ENCODE measurements at places on chromosomes 12 and 14.
A peak's percentile ranks its signal among the peaks of the same experiment; 100 is the strongest.

GRCh38 chr12:23115984-23116383 is 491.0 kb downstream of the ETNK1 start:
- DNase-seq = no peak

DNA sequence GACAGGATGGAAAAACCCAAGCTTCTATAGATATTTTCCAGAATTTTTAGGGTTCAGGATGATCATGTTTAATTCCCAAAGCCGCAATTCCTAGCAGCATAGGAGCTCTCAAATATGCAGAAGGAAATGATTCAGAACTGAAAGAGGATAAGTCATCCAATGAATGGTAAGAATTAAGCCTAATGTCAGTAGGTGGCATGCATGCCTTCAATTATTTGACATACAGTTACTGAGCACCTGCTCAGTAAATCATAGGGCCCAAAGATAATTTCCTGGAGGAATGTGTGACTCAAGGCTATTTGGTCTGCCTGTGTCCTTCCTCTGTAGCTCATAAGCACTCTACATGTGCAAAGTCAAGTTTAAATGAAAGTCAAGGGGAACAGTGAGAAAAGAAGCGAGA is 116.8 kb upstream of the SLC38A4 start:
- DNase-seq = no peak

- no peak for DNase-seq
Observed at GRCh38 chr12:26939953-26940352, 1.7 kb downstream of the FGFR1OP2 start.

DNA sequence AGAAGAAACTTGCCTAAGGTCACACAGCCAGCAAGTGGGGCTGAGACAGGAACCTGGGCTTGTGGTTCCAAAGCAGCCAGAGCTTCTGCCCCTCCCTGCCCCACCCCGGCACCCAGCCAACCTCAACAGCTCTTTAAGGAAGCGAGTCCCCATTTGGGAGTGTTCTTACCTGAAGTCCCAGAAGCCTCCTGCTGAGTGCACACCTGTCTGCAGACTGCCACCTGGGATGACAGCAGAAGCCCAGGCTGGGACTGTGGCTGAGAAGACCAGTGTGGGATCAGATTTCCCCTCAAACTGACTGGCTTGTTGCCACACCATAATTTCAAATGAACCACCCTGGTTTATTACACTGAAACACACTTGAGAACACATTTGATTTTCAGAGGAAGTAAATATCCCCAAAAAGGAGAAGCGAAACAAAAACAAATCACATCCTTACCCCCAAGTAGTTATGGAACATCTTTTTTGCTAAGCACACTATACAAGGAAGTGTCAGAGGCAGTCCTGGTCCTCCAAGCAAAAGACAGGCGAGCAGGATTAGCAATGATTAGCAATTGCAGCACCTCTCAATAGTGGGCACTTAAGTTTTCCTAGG is 6.3 kb upstream of the RIN3 start:
- no peak for DNase-seq

- DNase-seq = no peak
Observed at GRCh38 chr12:115384391-115384790, 700.4 kb upstream of the TBX3 start.

DNA sequence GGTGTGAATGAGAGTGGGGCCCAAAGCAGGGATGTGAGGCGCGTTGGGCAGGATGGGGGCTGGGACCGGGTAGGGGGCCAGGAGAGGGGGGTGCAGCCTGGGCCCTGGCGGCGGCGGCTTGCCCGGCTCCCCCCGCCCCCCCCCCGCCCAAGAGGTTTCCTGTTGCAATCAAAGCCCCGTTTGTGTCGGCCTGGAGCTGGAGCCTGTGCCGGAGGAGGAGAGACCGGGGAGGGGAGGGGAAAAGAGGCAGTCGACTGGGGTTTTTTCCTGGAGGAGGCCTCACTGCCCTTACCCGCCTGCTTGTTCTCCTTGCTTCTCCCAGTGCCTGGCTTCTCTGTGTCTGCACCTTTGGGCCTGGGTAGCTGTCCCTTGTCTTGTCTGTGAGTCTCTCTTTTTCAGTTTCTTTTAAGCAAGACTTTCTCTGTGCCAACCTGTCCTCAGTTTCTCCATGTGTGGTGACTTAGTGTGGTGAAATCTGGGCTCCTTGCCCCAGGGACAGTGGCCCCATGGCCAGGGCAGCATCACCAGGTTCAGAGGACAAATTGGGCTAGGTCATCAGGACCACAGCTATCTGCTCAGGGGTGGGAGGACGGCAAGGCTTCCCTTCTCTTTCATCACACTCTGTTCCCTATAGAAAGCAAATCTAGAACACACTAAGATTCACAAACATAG is 8.5 kb downstream of the RARG start:
- peak; percentile 51 for DNase-seq

- DNase-seq = no peak
Observed at GRCh38 chr12:70983692-70984091, 63.2 kb upstream of the PTPRR start.

- DNase-seq = no peak
Observed at GRCh38 chr12:14471497-14471896, 96.2 kb downstream of the PLBD1 start.

- DNase-seq = no peak
Observed at GRCh38 chr12:25903603-25904245, 54.8 kb upstream of the RASSF8 start.

- DNase-seq = no peak
Observed at GRCh38 chr12:100058482-100059029, 73.8 kb upstream of the ANKS1B start.

- no peak for DNase-seq
Observed at GRCh38 chr12:108151533-108152169, 22.6 kb downstream of the WSCD2 start.

DNA sequence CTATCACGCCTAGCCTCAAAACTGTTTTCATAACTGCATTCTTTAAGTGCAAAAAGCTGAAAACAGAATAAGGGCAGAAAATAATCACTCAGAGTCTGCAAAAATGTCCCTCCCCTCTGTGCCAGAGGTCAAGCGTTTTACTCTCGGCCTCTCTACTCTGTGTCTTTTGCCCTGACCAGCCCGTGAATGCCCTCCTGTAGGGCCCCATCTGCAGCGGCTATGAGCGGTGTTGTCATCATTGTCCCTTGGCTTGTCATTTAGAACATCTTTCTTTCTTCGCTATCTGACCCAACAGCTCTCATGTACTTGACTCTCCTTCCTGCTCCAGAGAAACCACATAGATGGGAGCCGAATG is 21.7 kb downstream of the ELK3 start:
- no peak for DNase-seq

DNA sequence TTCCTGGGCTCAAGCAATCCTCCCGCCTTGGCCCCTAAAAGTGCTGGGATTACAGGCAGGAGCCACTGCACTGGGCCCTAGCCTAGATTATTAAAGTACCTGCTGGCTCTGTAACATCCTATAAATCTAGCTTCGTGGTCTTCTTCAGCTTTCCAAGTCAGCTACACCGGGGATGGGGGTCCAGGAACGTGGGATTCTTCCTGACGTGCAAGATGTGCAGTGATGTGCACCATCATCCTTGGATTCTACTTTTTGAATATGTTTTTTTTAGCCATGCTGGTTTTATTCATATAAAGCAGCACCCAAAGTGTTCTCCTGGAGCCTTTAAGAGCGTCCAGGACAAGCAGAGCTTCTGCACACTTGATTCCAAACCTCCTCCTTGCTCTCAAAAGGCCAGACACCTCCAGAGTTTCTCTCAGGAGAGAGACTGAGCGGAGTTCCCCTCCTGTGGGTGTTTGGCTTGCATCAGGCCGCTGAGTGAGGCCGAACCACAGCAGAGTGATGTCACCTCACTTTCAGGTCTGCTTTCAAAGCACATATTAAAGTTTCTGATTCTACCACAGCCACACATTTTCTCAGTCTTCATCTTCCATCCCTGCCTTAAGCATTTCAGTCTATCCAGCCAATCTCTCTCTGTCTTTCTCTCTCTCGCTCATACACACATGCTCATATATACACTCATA is 33.4 kb downstream of the VCPKMT start:
- DNase-seq = no peak

GRCh38 chr14:33938131-33938949 is 12.5 kb downstream of the EGLN3 start:
- DNase-seq = no peak

DNA sequence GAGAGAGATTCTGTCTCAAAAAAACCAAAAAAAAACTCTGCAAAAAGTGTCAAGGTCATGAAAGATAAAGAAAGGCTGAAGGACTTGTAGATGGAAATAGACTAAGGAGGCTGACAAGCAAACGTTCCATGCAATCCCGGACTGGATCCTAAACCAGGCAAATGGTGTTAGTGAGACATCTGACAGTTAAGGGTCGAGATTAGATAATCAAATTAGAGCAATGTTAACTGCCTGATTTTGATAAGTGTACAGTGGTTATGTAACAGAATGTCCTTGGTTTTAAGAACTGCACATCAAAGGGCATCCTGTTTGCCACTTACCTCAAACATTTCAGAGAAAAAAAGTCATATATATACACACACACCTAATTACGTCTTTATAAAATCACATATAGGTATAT is 3.5 kb upstream of the RAN start:
- DNase-seq = no peak

- DNase-seq = no peak
Observed at GRCh38 chr12:267581-268482, 5.2 kb upstream of the SLC6A13 start.

DNA sequence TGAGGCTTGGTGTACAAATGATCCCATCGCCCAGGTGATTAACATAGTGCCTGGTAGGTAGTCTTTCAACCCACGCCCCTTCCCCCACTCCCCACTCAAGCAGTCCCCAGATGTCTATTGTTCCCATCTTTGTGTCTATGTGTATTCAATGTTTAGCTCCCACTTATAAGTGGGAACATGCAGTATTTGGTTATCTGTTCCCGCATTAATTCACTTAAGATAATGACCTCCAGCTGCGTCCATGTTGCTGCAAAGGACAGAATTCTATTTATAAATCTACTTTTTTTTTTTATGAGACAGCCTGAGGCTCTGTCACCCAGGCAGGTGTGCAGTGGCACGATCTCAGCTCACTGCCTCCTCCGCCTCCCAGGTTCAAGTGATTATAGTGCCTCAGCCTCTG is 15.7 kb downstream of the SPX start:
- DNase-seq = no peak

DNA sequence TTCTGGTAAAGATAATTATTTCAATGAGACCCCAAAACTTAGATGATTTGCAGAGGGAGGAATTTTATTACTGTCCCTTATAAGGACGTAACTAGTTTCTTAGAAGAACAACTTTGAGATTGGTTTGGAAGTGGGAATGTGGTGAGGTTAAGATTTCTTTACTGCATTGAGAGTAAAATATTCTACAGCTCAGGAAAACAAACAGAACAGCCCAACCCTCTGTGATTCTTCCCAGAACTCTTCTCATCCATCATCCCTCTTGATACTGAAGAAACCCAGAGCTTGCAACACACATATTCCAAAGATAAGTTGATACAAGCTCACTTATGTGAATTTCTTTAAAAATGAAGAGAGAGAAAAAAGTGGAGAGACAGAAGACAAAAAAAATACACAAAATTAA is 234.2 kb downstream of the CRADD start:
- DNase-seq = no peak

DNA sequence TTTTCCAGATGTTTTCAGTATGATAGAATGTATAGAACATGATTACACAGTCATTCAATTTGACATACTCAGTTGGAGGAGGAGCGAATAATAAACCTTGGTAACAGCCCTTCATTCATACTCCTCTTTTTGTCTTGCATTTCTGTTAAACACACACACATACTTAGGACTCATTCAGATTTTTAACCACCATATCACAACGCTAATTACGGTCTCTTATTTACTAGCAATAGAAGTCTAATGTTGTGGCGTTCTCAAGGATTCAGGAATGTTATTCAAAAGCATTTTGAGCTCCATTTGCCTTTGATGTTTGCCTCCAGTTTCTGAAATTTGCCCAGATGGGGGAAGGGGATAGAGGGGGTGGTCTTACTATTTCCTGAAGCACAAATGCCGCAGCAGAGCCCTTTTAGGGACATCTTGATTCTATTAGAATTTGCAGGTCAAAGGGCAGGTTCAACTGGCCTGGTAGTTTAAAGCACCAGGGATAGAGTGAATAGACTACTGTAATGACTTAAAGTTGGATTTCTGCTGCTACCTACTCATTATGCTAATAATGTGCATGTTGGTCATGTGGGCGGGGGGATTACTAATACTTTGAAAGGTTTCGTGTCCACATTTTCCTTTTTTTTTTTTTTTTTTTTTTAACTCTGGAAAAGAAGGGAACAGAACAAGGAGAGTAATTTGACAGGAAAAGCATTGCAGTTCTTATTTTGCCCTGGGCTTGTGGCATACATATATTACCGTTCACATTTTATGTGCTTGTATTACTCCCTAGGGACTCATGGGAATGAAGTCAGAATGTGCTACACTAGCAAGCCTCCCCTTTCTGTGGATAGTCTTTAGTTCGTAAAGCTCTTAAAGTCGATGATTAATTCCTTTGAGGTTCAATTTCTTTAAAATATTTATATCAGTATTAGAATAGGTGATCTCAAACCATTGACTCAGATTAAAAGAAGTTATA is 226.8 kb downstream of the FBXL14 start:
- no peak for DNase-seq

GRCh38 chr14:50311337-50311971 is 575 bp downstream of the L2HGDH start:
- DNase-seq = no peak

DNA sequence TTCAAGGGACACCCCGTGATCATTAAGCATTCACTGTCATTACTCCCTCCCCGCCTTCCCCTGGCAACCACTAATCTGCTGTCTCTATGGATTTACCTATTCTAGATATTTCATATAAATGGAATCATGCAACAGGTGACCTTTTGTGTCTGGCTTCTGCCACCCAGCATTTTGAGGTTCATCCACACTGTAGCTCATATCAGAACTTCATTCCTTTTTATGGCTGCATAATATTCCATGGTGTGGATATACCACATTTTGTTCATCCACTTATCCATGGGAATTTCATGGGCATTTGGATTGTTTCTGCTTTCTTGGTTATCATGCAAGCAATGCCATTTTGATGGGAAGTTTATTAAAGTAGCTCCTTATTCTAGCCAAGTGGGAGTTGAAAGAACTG is 184.2 kb upstream of the VASH1 start:
- DNase-seq = no peak

- no peak for DNase-seq
Observed at GRCh38 chr14:102610968-102611811, 18.7 kb downstream of the RCOR1 start.

GRCh38 chr14:77260631-77261030 is 10.4 kb downstream of the NGB start:
- DNase-seq = no peak

GRCh38 chr12:70876952-70877351 is 43.6 kb downstream of the PTPRR start:
- no peak for DNase-seq

GRCh38 chr12:51009056-51009440 is 17.1 kb downstream of the SLC11A2 start:
- peak; percentile 78 for DNase-seq

- peak; percentile 7 for DNase-seq
Observed at GRCh38 chr14:55921511-55921910, 196.7 kb upstream of the PELI2 start.

DNA sequence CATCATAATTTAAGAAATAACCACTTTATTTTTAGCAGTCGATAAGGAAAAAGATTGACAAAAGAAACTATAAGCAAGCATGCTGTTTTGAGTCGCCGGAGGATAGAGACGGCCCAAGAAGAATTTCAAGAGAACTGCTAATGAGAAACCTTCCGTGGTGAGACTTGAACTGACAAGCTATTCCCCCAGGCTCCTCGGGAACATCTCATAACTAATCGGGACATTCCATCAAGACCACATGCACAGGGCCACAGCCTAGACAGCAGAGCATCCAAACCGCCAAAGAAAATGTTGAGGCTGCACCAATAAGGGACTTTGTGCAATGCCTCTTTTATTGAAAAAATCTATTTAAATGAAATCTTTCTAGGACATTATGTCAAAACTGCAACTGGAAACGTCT is 51.0 kb downstream of the YEATS4 start:
- no peak for DNase-seq

Data from Jurkat, Clone E6-1 (cell line).